Stimulated activated CD8-positive, alpha-beta memory T cell treated with anti-CD3 and anti-CD28 coated beads, Interleukin-4, amount 100 ng/mL, for 1 hour (primary cell): ENCODE measurements at places on chromosomes 4 and X.

DNA sequence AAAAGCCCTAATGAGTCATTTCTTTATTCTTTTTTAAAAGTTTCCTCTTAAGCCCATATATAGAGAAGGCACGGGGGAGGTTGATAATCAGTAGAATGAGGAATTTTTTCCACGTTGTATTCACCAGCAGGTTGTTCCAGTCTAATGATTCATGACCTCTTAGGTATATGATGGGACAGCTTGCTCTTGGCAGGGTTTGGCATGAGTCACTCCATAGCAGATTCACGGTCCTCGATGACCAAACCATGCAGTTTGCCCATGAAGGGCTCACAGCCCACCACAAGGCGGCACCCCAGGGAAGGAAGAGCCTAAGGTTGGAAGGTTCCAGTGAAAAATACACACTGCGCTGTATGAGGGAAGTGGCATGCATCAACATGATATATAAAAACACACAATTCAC is 623.8 kb upstream of the DIPK2B start:
- DNase-seq: no peak

DNA sequence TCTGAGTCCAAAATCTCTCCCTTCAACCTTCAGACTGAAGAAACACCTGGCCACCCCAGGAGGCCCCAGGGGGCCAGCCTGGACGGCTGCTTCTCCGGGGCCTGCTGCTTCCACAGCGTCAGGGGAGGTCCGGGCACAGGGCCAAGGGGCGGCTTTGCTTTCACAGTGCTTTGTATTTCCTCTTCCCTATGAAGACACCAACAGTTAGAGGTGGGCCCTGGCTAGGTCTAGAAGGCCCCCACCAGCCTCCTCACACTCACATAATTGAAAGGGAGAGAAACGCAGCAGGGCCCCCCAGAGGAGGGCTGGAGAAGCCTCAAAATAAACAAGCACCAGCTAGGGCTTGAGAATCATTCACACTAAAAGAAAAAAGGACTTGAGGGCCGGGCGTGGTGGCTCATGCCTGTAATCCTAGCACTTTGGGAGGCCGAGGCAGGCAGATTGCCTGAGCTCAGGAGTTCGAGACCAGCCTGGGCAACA is 17.8 kb downstream of the SCD5 start:
- DNase-seq: no peak

DNA sequence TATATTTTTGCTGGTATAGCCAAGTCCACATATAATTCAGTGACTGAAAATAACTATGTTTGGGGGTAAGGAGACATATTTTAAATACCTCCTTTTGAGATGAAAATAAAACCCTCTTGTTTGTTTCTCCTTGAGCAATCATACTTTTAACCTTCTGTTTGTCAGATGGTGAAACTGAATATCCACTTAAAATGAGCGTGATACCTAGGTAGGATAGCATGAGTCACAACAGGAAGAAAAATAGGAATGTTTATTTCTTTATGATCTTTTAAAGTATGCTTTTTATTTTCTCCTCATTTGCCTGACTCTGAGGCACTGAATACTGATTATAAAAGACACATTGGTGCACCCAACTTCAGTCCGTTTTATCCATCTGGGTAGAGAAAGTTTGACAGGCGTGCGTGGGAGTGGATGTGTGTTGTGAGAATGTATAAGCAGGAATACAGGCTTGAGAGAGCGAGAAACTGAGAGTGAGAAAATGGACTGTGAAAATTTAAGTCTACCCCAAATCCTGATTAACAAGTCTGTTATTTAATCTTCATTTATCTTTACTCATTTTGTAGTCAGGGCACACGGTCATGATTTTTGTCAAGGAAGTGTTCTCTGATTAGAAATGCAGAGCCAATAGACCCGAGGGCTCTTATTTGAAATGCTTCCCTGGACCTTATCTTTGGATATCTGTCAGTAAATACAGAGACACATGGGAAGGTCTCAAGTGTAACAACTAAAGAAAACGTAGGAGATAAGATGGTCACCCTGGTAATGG is 62.1 kb upstream of the ANTXR2 start:
- DNase-seq: no peak

DNA sequence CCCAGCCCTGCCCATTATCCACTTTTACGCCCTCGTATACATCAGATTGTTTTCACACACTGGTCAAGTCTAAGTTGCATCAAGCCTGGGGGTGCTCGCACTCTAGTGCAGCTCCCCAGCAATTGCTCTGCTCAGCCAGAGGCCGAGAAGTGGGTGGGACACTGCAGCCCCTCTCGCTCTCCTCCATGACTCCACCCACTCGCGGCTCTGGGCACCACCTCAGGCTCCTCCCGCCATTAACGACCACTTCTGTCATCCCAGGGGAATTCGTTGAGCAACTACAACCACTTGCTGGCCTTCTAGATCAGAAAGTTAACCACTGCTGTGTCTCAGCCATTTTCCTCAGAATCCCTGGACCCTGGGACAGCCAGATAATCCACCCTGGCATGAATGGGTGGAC is 53.6 kb downstream of the ETNPPL start:
- DNase-seq: no peak

GRCh38 chr4:95637043-95637600 is 88.3 kb upstream of the UNC5C start:
- no peak for DNase-seq

DNA sequence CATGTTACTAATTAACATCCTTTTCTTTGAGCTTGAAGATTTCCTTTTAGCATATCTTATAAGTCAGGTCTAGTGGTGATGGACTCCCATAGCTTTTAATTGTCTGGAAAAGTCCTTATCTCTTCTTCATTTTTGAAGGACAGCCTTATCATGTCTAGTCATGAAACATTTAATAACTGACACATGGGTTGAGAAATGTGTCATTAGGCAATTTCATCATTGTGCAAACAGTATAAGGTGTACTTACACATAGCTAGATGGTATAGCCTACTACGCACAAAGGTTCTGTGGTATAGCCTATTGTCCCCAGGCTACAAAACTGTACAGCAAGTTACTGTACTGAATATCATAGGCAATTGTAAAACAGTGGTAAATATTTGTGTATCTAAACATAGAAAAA is 34.5 kb upstream of the ALG13 start:
- no peak for DNase-seq

DNA sequence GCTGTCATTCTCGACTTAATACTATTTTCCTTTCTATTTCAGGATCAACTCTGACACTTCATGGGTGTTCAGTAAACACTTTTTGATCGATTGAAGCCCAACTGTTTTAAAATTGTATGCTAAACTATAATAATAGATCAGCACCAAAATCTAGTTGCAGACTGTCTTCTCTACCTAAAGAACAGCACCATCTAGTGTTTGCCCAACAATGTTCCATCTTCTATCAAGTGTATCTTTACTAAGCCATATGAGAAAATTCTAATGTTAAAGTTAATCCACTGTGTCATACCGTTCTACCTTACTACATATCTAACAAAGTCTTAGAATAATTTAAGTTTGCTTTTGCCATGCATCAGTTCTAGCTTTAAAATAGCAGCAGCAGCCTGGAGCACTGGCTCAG is 113.0 kb upstream of the PRDX4 start:
- DNase-seq: no peak

DNA sequence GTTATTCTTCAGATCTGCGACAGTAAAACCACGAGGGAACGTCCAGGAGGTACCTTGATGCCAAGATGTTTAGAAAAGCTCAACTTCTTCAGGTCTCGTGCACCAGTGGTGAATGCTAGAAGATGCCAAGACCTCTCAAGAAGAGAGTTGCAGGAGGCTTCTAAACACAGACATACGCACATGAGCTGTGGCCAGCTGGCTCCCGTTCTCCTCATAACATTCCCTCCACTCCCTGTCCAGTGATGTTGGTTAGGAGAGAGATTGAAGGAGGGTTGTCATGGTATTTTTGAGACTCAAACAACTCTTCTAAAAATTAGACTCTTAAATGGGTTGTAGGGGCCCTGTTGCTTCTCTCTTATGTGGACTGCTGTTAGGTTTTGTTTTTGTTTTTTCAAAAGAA is 184.3 kb downstream of the QDPR start:
- DNase-seq: no peak

GRCh38 chr4:114694770-114695169 is 96.2 kb downstream of the UGT8 start:
- no peak for DNase-seq

GRCh38 chrX:50827996-50828395 is 14.0 kb upstream of the SHROOM4 start:
- DNase-seq: no peak

DNA sequence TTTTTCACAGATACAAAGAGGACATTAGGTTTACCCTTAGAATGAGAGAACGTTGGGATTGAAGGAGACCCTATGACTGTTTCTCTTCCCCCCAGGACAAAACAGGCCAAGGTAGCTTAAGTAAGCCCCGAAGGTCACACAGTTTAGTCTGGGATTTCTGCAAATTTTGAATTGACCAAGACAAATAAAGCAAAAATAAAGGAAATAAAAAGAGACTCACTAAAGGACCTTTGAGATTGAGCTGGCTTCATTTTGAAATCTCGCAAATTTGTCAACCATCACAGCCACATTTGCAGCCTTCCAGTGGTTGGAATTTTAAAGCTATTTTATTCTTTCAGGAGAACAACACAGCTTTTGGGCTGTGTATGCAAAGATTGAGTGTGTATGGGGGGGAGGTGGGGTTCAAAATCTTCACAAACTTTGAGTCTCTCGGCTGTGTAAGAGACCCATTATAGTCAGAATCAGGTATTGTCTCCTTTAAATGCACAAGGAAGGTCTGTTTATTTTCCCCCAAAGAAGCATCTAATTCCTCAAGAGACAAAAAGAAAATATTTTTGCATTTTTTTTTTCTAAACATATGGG is 4.2 kb downstream of the TMSB4X start:
- DNase-seq: no peak

GRCh38 chrX:18892899-18893298 is 91.0 kb downstream of the PHKA2 start:
- DNase-seq: no peak

DNA sequence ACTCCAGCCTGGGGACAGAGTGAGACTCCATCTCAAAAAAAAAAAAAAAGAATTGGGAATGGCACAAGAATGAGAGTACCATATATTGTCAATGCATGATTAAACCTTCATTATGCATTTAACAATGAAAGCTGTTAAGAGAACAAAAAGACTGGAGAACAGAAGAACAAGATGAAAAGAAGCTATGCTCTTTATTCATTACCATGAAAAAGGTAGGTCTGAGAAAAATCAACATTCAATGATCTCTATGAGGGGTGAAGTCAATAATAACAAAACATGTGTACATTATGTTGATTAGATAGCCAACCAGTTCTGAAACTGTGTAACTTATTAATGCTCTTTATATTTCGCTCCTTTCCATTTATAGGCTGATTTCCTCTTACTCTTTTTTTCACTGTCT is 100.9 kb downstream of the BRWD3 start:
- no peak for DNase-seq

DNA sequence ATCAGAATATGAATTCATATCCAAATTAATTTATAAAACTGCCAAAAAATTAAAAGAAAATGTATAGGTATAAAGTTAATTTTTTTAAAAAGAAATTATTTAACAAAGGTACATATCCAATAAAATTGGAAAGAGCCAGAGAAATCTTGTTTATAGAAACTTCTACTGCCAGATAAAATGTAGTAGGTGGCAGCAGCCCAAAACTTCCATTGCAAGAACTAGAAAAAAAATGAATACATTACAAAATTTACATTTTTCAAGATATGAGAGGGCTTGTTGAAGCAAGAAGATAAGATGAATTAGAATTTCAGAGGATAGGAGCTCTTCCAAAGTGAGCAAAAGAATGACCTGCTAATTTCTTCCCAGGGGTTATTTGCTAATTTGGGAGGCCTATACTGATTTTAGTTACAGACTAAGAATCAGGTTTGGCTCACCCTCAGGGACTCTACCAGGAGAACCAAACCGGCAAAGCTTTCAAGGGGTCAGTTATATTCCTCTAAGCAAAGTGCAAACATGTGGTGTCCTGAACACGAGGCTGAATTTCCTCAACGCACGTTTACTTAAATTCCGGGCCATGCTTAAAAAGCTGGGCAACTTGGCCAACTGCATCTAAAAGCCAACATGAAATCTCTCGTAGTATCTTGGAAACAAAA is 17.5 kb downstream of the ANKRD50 start:
- DNase-seq: no peak

- DNase-seq: no peak
Measured at GRCh38 chrX:154378059-154378798, 866 bp upstream of the EMD start.
